ENCODE measurements at places on chromosomes 6 and 20.

DNA sequence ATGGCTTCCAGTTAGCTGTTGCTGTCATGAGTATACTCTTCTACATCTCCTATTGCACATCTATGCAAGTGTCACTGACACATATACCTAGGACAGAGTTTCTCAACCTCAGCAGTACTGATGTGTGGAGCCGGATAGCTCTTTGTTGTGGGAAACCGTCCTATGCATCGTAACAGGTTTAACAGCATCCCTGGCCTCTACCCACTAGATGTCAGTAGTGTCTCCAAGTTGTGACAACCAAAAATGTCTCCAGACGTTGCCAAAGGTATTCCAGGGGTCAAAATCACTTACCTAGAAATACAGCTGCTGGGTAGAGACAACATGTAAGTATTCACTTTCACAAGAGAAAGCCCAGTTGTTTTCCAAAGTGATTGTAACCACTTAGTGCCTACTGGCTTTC is 637.6 kb downstream of the RNF144B start:
- DNase-seq, result no peak

GRCh38 chr6:14274546-14275492 is 157.2 kb downstream of the CD83 start:
- no peak for DNase-seq

DNA sequence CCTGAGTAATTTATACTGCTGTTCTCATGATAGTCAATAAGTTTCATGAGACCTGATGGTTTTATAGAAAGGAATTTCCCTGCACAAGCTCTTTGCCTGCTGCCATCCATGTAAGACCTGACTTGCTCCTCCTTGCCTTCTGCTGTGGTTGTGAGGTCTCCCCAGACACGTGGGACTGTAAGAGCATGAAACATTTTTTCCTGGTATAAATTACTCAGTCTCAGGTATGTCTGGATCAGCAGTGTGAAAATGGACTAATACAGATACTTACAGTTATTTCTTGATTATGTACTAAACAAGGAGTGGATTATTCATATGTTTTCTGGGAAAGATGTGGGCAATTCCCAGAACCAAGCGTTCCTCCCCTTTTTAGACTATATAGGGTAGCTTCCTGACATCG is 1.9 kb upstream of the TRIM38 start:
- no peak for DNase-seq

DNA sequence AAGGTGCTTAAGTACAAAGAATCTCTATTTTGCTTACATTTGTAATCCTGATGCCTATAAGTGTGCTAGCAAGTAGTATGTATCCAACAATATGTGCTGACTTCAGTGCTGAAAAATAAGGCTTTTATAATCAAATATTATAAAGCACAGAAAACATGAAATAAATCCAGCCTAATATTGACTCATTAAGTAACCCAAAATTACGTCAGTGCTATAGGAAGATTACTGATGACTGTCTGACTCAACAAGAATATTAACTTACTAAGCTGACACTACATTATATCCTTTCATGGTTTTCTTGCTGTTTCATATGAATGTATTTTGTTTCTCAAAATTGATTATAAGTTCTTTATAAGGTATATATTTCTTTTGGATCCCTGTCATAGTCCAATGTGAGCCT is 76.1 kb downstream of the ME1 start:
- no peak for DNase-seq

DNA sequence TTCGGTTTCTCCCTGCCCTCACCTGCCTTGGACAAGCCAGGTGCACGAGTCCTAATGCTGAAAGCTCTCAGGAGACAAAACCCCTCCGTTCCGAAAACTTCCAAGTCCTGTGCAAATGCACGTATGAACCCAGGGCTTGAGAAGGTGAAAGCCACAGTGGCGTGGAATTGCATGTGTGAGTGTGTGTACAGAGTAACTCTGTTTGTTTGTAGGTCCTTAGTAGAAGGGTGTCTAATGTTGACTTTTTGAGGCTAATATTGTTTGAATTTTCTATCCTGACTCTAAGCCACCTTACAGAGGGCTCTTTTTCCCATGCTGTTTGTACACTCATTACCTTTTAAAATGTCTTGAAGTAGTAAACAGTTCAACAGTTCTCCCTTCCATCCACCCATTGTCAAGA is 129.1 kb downstream of the FOXA2 start:
- no peak for DNase-seq

DNA sequence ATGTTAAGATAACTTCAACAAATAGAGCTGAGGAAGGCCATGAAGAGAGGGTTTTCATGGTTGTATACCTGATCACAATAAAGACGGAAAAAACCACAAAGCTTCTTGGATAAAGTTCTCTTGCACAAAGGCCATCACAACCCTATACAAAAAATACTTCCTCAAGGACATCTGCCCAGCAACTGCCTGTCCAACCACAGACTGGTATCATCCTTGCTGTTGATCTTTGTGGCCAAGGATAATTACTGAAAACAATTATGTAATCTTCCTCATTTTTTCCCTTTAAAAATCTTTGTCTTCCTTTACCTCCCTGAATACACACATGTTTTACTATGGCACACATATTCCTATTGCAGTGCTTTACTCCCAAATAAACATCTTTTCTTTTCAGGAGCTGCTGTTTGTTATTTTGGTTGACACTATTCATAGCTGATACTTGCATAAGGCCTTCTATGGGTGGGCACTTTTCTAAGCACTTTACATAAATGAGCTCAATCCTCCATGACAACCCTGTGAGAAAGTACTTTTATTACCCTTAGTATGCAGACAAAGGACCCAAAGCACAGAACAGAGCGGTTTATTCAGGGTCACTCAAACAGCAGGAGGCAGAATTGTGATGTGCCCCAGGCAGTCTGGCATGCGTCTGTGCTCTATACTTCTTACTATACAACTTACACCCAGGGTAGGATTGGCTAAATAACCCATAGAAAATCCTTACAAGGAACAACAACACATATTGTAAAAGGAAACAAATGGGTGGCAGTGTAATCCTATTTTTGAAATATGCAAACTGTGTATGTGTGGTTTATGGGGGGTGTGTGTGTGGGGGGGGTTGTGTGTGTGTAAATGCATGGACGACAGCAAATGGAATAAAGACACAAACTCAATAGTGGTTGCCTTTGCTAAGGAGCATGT is 35.1 kb downstream of the SNRNP48 start:
- no peak for DNase-seq

GRCh38 chr6:2583459-2583858 is 167.3 kb downstream of the MYLK4 start:
- no peak for DNase-seq

- no peak for DNase-seq
These were observed 38.6 kb upstream of the HSF2 start for GRCh38 chr6:122360809-122361208.

DNA sequence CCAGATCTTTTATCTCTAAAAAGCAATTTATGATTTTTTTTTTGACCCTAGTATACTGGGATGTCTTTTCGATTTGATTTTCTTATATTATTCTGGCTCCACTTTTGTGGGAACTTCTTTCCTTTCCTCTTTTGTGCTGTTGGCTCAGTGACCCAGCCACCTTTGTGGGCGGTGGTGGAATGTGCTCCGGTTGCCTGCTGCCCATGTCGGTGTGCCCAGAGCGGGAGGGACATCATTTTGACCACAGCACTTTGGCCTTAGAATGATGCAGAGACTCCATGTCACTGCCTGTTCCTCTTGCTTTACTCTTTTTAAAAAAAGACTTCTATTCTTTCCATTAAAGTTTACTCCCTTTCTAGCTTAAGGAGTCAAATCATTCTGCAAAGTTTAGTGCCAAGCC is 198.0 kb downstream of the FARS2 start:
- no peak for DNase-seq

DNA sequence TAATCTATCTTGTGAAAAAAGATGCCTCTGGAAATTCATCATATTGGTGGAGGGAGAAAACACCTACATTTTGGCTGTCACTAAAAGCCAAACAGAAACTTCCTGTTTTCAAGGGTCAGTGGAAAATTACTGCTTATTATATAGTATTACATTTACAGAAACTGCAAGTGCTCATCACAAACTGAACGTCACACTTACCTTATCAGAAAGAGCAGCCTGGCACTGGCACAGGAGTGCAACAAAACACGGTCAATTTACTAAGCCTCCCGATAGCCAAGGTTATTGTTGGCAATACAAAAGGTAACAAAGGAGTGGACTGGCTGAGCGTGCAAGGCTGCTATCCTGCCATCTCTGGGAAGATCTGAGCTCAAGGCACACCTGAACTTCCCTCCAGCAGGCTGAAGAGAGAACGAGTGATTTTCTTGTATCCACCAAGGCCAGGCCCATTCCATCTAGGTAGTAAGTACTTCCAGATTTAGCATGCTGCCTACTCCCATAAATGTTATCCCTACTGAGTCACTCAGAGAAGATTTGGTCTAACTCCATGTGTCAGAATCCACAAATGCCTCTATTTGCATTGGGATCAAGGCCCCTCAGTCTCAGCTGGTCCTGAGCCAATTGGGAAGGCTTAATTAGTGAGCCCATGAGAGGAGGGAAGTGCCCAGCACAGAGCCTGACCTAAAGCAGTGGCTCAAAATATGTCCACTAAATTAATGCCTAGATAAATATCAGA is 399.8 kb downstream of the BTBD9 start:
- no peak for DNase-seq

DNA sequence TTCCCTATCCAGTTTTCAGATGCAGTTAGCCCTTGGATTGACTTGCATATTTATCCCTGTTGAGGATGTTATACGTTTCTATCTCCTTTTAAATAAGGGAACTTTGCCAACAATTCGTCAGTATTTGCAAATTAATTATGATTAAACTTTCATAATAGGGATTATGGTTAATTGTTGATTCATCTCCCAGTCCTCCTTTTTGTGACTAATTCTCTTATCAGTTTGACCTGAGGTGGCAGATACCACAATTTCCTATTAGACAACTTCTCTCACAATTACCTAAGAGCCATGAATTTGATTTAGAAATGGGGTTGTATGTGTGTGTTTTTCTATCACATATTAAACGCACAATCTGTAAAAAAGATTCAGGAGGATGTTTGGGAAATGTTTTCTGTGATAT is 172.9 kb downstream of the LAMA2 start:
- DNase-seq, result no peak

DNA sequence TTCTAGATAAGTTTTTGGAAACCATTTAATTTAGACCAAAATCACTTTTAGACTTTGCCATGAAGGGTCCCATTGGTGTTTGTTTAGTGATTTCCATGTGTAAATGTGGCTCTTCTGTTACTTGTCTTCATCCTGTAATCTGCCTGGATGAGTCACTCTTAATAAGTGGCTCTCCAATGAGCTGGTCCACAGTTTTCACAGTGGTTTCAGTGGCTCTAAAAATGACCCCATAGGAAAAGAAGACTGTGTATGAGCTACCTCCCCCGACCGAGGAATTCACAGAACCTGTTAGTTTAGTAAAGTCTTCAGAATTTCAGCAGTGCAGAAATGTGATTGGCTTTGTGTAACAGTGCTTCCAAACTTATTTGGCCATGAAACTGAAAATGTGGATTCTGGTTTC is 492.0 kb upstream of the MARCKS start:
- DNase-seq, result no peak

DNA sequence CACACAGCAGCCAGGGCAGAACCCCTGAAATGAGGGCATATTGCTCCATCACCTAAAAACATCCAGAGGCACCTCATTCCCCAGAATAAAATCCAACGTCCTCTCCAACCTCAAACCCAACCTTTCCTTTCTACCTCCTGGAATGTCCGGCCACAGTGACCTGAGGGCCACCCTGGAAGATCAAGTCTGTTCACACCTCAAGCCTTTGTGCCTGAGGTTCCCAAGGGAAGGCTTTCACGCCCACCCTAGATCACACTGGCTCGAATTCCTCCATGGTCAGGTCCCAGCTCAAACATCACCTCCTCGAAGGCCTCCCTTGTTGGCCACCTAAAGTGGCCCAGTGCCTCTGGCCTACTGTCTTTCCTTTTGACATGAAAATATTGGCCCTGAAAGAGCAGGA is 88.9 kb downstream of the ZMYND8 start:
- DNase-seq, result no peak

- no peak for DNase-seq
These were observed 45.8 kb upstream of the SLCO4A1 start for GRCh38 chr20:62596486-62596885.

DNA sequence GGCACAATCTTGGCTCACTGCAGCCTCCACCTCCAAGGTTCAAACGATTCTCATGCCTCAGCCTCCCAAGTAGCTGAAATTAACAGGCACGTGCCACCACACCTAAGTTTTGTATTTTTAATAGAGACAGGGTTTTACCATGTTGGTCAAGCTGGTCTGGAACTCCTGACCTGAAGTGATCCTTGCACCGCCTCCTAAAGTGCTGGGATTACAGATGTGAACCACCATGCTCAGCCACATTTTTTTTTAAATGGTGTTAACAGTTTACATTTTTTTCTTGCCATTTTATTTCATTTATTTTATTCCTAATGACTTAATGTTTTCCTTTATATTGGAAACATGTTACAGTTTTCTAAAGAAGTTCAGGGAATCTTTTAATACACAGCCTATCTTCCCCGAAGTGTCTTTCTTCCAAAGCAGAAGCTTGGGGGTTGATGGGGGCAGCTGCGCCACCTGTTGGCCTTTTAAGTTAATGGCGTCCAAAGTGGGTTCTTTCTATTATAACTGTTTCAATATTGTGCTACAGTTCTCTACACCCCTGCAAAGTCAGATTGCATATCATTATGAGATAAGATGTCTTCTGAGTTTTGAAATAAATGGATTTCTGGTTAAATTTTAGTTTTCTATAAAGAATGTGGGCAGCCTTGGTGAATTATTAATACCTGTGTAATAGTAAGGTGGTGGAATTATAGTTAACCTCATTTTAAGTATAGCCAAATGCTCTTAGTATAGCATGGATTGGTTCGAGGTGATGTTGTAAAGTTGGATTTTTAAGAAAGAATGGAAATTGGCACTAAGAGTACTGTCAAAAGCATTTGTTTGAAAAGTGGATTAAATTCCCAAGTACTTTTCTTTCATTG is 42.0 kb upstream of the PLCG1 start:
- DNase-seq, result no peak

DNA sequence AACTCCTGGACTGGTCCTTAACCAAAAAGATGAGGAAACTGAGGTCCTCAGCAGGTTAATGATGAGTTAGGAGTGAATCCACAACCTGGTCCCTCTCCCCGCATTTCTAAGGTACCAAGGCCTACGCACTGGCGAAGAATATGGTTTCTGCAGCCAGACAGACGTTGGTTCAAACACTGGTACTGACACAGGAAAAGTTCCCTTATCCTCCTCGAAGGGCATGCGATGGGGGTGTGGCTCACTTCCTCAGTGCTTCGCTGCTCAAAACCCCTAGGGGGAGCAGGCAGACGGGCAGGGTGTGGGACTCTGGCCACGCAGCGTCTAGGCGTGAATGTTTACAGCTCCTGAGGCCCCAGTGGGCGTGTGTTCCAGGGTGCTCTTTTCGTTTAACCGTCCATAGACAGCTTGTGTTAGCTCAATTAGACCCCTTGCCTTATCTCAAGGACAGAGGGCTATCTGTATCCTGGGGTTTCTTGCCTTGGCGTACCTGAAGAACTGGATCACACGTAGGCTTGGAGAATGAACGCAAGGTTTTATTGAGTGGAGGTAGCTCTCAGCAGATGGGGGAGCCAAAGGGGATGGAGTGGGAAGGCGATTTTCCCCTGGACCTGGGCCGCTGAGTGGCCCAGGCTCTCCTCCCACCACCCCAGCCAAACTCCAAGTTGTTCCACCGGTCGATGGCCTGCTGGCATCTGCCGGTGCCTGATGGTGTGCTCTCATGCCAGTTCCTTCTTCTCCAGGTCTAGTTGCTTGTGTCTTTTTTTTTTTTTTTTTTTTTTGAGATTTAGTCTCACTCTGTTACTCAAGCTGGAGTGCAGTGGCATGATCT is 31.8 kb upstream of the PTPN1 start:
- peak; percentile 36 for DNase-seq
